Kidney (tissue), 22 donors: ENCODE measurements at places on chromosomes 6 and 20. TPM values are rescaled to one million over a fixed set of nuclear protein-coding genes. Genes with fewer than 3 reads are reported as not detected.

Gene MOG
- not detected for polyA plus RNA-seq

- DNase-seq = no peak
Observed at GRCh38 chr6:125232466-125232865, 69.3 kb downstream of the HDDC2 start.

- DNase-seq = peak; percentile 85
Observed at GRCh38 chr6:151089978-151090377, 149.8 kb upstream of the AKAP12 start.

- peak; percentile 84 for DNase-seq
Observed at GRCh38 chr20:53413186-53413631, 180.4 kb downstream of the ZNF217 start.

- DNase-seq = no peak
Observed at GRCh38 chr6:120875900-120876299, 458.4 kb downstream of the TBC1D32 start.

DNA sequence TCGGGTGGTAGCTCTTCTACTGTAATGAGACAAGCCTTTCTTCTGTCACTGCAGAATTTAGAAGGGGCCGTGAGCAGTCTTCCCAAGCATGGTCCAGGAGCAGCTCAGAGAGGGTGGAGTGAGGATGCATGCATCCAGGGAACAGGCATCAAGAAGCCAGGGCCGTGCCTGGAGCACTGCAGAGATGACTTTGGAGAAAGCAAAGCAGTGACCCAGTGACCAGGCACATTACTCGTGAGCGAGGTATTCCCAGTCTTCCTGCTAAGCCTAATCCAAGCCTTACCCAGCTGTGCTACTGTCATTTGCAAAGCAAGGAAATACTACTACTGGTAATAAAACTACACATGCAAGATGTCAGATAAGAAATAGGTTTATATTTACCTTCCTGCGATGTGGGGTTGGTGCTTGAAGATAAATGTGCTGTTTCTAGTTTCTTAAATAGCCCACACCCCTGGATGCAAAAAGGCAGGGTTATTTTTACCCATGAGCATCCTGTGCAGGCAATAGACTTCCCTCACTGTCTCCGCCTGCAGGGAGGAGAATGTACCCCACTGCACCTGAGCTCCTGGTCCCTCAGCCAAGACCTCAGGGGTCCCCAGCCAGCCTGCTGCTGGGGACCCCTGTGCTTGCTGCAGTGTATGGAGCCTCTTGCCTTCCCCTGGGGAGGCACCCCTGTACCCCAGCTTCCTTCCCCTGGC, 62.9 kb downstream of the SSR1 start:
- DNase-seq = no peak

DNA sequence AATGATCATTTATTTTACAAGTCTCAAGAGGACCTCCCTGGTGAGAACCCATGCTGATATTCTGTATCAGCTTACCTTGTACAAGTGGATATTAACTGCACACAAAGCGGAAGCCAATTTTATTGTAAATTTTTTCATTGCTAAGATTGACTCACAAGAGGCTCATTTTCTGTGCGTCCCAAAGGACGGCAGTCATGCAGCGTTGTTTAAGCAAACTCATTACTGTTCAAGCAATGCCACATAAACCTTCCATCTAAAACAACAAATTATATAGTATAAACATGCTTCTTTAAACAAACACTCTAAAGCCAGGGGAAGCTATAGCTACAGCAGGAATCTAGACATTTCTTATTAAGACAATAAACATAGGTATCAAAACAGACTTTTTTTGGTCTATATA, 575.3 kb downstream of the FRK start:
- DNase-seq = no peak

DNA sequence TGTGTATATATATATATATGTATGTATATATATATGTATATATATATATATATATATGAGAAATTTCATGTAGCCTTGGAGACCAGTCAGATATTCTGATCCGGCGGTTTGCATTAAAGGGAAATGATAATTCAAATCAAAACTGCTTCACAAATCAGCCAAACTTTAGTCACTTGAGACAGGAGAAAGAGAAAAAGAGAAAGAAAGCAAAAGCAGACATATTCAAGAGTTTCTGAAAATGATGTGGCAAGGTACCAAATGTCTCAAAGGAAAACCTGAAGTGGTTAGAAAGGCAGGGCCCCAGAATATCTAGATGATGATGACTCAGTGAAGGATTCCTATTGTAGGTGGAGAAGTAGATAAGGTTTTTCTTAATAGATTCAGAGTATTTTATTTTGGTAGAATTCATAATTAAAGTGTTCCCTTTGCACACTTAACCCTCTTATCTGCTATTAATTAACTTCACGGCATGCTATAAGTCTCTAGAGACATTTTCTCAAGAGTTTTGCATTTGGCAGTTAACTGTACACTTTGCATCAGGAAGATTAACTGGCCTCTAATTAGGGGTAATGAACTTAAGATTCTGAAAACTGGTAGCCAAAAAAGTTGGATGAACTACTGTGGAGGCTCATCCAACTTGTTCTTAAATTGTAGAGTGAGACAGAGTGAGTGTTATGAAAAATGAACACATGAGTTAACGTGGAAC, 50.1 kb upstream of the ASF1A start:
- DNase-seq = no peak

DNA sequence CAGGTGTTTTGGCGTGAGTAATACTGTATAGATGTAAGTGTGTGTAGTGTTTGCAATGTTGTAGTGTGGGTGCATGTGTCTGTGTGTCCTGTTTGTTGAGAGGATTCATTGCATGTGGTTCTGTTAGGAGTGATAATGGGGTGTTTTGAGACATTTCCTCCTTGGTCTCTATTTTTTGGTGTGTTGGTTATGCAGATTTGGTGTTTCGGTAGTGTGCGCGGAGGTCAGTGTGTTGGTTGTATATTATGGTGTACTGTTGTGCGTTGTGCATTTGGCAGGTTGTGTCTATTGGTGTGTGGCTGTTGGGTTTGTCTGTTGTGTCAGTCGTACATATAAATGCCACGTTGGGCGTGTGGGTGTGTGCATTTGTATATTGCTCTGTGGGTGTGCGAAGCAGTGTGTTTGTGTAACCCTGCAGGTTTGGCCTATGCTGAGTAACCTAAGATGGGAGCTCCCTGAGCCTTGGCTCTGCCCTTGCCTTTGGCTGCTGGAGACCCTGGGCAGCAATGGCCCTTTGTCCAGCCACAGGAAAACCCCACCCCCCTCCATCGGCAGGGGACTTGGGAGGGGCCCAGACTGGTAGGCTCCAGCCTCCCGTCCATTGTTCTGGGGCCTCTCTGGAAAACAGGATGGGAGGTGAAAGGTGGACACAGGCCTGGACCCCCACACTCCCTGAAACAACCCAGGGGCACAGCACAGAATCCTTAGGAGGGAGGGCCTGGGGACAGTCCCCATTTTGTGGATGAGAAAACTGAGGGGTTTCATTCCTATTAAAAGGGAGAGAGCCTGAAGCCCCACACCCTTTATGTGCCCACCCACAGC, 10.3 kb upstream of the ID1 start:
- DNase-seq = peak; percentile 86

Gene CNR1
- 0.17 TPM for polyA plus RNA-seq

Gene CPNE5
- 3.7 TPM for polyA plus RNA-seq

DNA sequence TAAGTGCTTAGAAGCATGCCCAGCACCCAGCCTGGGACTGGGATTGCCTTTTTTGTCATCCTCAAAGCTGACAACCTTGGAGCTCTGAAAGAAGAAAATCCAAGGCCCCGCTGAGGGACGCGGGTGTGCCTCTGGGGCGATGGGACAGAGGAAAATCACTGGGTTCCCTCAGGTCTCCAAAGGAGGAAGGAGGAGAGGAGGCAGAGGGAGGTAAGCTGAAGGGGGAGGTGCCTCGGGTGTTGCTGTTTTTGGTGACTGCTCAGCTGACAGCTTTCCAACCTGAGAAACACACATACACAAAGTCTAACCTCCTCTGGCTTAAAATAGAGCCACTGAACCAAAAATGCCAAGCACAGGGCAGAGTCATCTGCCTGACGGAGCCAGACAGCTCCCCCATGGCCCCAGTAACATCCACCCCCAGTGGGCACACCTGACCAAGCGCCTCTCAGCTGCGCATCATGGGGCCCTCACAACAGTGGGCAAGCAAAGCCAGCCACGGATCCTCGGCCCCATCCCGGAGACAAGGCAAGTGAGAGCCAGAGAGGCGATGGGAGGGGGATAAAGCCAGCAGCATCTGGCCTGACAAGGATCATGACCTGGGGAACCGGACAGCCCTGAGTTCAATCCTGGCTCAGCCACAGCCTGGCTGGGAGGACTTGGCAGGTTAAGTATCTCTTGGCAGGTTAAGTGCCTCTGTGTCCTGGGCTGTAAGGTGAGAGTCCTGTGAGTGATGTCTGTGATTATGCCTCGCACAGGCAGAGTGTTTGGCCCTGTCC, 3.2 kb upstream of the KCNK15 start:
- DNase-seq = no peak

GRCh38 chr6:128276311-128276710, 244.1 kb downstream of the PTPRK start:
- no peak for DNase-seq
